ENCODE measurements at places on chromosomes 1 and 21.
A peak's percentile ranks its signal among the peaks of the same experiment; 100 is the strongest.

- DNase-seq = no peak
Observed at GRCh38 chr1:216599851-216600250, 123.4 kb downstream of the ESRRG start.

DNA sequence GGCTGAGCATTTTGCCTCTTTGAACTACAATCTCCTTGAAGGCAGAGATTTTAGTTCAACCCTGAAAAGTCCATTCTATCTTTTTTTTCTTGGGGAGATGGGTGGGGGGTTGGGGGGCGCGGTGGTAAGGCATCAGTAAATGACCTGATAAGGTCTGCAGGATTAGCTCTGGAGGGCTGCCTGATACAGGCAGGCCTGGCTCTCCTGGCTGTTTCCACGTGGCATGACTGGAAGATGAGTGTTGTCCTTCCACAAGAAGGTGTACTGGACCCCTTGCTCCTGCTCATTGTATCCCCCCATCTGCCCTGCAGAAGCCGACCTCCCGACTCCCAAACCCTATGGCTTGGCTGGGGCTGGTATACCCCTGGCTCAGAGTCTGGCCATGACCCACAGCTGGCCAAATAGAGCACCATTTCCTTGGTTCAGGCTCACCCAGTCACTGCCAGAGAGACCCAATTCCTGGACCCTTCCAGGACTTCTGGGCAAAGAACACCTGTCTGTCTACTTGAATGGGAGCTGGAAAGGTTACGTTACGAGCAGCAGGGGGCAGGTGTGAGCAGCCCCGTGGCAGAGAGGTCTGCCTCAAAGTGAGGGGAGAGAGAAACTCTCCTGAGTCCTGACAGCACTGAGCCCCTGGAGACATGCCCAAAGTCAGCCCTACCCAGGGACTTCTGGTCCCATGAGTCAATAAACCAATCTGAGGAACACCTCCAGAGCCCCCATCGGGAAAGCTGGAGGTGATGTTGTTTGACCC, 17.0 kb downstream of the DHRS3 start:
- DNase-seq = no peak

DNA sequence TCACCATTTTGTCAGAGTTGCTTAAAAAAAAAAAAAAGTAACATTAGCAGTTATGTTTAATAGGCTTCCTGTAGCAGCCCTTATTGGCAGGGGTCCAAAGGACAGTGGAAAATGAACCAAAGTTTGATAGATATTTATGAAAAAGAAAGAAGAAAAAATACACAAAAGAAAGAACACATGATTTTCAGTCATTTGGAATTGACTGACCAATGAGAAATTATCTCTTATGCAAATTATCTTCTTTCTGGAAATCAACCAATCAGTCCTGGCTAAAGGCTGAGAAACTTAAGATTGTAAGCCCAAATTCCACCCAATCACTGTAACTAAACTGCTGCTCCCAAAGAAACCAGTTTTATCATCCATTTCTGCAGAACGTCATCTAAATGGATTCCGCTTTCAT, 282.4 kb downstream of the TM2D1 start:
- no peak for DNase-seq

DNA sequence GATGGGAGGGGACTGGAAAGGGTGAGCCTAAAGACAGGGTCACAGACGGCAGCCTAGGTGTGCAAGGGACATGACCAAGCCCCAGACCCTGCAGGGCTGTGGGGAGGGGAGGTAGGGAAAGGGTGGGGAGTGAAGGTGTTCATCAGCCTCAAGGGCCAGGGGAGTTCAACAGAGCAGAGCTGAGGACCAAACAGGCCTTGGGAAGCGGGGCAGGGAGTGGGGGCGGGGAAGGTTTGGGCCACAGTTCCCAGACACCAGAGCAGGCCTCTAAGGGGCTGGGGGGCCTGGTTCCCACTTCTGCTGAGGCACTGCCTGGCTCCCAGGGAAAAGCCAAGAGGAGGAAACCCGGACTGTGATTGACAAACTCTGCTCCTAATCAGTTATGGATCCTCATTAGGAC, 456.3 kb downstream of the MATN1 start:
- no peak for DNase-seq

- DNase-seq = no peak
Observed at GRCh38 chr1:93528412-93528811, 80.5 kb downstream of the FNBP1L start.

DNA sequence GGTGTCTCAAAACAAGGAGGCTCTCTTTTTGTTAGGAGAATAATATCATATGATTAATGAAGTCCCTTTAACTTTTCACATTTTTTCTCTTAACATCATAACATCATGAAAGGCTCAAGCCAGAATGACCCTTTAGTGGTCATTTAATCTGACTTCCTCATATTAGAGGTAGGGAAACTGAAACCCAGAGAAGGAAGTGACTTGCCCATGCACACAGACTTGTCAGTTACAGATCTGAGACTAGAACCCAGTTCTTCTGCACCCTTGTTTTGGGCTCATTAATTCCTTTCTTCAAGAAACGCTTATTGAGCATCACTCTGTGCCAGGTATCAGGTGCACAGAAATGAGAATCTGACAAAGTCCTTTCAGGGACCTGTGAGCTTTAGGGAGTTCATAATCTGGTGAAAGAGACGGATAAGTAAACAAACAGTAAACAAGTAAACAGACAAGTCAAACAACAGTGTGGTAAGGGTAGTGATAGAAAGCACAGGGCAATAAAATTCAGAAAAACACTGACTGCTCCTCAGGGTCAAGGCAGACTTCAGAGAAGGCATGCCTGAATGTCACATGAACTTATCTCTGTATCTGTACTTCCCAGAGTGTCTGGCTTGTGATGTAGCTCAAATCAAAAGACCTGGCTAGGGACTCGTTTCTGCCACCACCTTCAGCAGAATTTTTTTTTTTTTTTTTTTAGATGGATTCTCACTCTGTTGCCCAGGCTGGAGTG, 38.3 kb upstream of the OSBPL9 start:
- no peak for DNase-seq

- DNase-seq = no peak
Observed at GRCh38 chr1:226485192-226485591, 63.4 kb upstream of the STUM start.

GRCh38 chr1:101191049-101191448, 45.8 kb upstream of the S1PR1 start:
- DNase-seq = no peak

DNA sequence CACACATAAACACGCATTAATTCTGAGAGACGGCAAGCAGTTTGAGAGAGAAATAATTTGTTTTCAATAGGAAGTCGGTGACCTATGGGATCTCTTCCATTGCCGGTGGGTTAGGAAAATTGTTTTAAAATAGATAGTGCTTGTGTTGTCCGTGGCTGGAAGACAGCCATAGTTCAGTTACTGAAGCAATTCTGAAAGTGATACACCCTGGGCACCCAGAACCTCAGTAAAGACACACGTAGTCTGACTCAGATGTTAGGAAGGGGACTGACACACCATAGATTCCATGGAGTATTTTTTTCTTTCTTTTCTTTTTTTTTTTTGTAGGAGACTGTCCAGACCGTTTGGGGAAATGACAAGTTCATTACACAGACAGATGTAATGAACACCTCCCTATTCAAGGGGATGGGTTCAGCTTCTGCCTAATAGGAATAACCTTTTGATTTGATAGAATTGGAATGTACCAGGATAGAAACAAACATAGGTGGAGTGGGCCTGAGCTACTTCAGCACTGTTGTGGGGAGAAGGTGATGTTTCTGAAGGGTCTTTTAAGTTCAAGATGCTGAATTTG, 1.6 kb downstream of the C1orf21 start:
- no peak for DNase-seq

DNA sequence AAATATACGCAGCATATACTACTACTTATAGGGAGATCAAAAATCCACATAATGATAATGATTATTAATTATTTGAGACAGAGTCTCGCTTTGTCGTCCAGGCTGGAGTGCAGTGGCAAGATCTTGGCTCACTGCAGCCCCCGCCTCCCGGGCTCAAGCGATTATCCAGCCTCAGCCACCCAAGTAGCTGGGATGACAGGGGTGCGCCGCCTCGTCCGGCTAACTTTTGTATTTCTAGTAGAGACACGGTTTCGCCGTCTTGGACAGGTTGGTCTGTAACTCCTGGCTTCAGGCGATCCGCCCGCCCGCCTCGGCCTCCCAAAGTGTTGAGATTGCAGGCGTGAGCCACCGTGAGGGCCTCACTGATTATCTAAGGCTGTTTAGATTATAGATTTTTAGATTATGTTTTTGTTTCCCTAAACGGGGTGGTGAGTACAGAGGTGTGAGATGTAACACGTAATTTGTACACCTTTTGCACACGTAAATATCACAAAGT, 548 bp upstream of the SLC25A33 start:
- DNase-seq = no peak

- no peak for DNase-seq
Observed at GRCh38 chr1:37958690-37959089, 11.8 kb upstream of the INPP5B start.

GRCh38 chr1:186518822-186519381, 58.0 kb upstream of the PDC start:
- no peak for DNase-seq

- no peak for DNase-seq
Observed at GRCh38 chr1:228307218-228308023, 99.2 kb downstream of the TRIM11 start.

- no peak for DNase-seq
Observed at GRCh38 chr1:20074725-20075171, 4.8 kb downstream of the PLA2G5 start.

GRCh38 chr1:205913451-205914154, 29.7 kb downstream of the SLC26A9 start:
- no peak for DNase-seq

GRCh38 chr21:45996311-45997204, 15.0 kb downstream of the COL6A1 start:
- DNase-seq = no peak

DNA sequence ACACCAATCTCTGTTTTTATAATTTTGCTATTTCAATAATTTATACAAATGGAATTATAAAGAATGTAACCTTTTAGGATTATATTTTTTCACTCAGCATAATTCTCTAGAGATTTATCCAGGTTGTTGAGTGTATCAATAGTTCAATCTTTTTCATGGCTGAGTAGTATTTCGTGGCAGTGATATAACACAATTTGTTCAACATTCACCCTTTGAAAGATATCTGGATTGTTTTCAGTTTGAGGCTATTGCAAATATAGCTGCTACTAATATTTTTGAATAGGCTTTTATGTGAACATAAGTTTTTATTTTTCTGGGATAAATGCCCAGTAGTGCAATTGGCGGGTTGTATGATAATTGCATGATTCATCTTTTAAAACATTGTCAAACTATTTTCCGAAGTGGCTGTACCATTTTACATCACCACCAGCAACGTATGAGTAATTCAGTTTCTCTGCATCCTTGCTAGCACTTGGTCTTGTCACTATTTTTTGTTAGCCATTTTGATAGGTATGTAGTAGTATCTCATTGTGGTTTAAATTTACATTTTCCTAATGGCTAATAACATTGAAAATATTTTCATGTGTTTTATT, 55.6 kb upstream of the ABCD3 start:
- no peak for DNase-seq

- DNase-seq = peak; percentile 62
Observed at GRCh38 chr1:18913065-18913835, 10.9 kb upstream of the ALDH4A1 start.

DNA sequence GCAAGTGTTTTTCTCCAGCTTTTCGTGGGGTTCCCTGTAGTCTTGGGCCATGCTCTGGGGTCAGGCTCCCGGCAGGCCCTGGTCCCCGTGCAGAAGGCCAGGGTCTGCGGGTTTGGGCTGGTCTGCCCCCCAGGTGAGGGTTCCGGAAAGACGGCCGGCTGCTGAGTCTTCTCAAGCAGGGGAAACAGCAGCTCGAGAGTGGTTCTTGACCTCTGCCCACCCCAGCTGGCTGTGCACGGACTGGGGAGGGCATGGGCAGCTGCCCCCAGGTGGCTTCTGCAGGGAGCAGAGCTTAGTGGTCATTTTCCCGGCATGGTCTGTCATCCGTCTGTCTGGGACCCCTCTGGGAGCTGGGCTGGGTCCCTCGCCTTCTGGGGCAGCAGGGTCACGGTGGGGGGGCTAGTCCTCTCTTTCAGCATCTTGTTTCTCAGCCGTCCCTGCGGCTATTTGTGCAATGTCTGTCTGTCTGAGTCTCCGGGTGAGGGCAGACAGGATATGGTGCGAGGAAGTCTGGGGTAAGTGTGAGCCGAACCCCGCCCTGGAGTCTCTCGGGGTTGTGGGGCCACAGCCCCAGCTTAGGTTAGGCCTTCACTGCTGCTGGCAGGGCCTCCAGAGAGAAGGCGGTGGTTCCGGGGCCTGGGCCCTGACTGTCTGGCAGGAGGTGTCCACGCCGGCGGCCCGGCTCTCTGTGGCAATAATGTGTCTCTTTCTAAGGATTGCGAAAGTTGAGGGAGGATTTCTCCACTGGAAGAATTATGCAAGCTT, 6.1 kb downstream of the SKI start:
- DNase-seq = peak; percentile 68

- no peak for DNase-seq
Observed at GRCh38 chr1:72462186-72462905, 180.0 kb upstream of the NEGR1 start.

DNA sequence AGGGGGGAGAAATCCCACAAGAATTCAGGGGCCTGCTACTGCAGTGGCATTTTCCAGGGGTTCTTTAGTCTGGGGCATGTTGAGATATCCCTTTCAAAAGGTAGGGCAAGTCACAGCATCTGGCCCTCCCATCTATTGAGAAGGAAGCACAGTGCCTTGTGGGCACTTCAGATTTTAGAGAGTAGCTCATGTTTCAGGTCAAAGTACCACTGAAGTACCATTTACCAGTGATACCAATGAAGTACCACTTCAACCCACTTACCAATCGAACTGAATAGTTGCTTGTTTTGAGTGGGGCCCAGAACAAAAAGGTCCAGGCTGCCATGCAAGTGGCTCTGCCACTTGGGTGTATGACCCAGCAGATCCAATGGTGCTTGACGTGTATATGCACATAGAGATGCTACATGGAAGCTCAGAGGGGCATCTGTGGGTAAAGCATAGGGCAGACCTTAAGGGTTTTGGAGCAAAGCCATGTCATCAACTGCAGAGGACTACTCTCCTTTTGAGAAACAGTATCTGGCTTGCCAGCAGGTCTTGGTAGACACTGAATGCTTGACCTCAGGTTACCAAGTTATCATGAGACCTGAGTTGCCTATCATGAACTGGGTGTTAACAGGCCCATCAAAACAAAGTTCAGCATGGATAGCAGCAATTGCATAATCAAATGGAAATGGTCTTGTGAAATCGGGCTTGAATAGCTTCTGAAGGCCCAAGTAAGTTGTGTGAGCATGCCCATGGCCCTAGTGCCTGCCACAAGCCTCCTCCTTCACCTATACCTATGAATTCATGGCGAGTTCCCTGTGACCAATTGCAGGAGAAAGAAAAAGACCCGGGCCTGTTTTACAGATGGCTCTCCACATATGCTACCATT, 23.5 kb downstream of the PLA2G2D start:
- DNase-seq = no peak

- DNase-seq = no peak
Observed at GRCh38 chr1:224539971-224540370, 76.1 kb upstream of the CNIH3 start.

All from activated CD8-positive, alpha-beta memory T cell treated with anti-CD3 and anti-CD28 coated beads for 1 hour (primary cell).